ENCODE measurements at places on chromosomes 3 and 15. TPM values are rescaled to one million over a fixed set of nuclear protein-coding genes. Genes with fewer than 3 reads are reported as not detected.

DNA sequence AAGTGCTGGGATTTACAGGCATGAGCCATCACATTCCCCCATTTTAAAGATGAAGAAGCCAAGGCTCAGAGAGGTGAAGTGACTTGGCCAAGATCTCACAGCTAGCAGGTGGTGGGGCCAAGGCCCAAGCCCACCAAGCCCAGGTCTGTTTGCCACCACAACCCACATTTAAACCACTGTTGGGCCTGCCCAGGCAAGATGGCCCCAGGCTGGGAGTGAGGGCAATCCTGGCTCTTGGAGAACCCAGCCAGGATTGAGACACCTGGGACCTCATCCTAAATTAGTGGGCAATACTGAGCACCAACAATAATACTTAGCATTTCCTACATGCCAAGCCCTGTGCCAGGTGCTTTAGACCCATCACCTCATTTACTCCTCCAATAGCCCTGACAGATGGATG is 6.9 kb downstream of the IGDCC3 start:
- no peaks in the 10 kb centered on the region for H3K36me3 ChIP-seq
- H3K27ac ChIP-seq, result no peak overlapping the region
- no peak for DNase-seq

GRCh38 chr3:98343647-98344507 is 9.8 kb upstream of the OR5K4 start:
- no peaks in the 10 kb centered on the region for H3K4me1 ChIP-seq
- DNase-seq, result no peak
- H3K4me3 ChIP-seq, result no peak overlapping the region

DNA sequence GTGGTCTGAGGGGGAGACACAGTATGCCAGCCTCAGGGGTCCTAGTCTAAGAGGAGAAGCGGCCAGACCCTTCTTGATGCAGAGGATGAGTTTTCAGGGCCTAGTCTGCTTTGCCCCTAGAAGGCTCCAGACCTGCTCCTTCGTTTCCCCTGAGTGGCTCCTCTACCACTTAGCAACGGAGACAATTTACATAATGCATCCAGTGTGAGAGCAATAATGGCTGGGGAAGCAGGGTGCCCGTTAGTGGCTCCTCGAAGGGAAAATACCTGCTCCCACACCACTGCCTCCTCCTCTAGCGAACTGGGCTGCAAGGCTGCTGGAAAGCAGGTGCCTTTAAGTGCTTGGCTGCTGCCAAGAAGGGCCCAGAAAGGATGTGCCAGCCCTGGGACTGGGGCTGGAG is 38.9 kb downstream of the CACNA2D2 start:
- DNase-seq, result no peak
- H3K27ac ChIP-seq, result no peak overlapping the region
- H3K27me3 ChIP-seq, result peaks cover 5% of the 10 kb centered on the region
- no peaks in the 10 kb centered on the region for H3K36me3 ChIP-seq
- H3K4me1 ChIP-seq, result no peaks in the 10 kb centered on the region
- H3K4me3 ChIP-seq, result no peak overlapping the region

DNA sequence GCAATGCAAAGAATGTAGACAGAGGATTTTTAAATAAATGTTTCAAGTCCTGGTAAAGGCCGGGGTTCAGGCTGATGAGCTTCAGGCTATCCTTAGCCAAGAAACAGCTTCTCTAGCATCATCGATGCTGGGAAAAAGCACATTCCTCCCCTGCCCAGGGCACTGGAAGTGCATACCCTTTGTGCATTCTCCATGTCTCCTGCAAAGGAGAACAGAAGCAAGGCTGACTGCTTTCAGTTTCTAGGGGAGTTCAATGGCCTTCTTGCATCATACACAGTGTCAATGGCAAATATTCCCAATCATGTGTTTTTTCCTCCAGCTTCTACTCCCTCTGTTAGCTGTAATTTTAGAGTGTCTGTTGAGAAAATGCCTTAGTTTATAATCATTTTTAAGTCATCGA is 59.9 kb downstream of the GPR176 start:
- H3K36me3 ChIP-seq, result no peaks in the 10 kb centered on the region
- H3K27me3 ChIP-seq, result no peaks in the 10 kb centered on the region
- no peak overlapping the region for H3K27ac ChIP-seq
- H3K4me3 ChIP-seq, result no peak overlapping the region
- H3K4me1 ChIP-seq, result no peaks in the 10 kb centered on the region
- DNase-seq, result no peak

GRCh38 chr15:66704019-66704802 is 2.2 kb downstream of the SMAD6 start:
- no peaks in the 10 kb centered on the region for H3K36me3 ChIP-seq
- no peak for DNase-seq
- H3K4me3 ChIP-seq, result no peak overlapping the region
- no peak overlapping the region for H3K27ac ChIP-seq

GRCh38 chr3:73084170-73084569 is 22.7 kb downstream of the EBLN2 start:
- no peak for DNase-seq
- no peaks in the 10 kb centered on the region for H3K36me3 ChIP-seq
- no peaks in the 10 kb centered on the region for H3K27me3 ChIP-seq
- no peak overlapping the region for H3K4me3 ChIP-seq
- H3K4me1 ChIP-seq, result 0 out of 2 replicates have a peak, but pooled peaks cover 3% of the 10 kb centered on the region

DNA sequence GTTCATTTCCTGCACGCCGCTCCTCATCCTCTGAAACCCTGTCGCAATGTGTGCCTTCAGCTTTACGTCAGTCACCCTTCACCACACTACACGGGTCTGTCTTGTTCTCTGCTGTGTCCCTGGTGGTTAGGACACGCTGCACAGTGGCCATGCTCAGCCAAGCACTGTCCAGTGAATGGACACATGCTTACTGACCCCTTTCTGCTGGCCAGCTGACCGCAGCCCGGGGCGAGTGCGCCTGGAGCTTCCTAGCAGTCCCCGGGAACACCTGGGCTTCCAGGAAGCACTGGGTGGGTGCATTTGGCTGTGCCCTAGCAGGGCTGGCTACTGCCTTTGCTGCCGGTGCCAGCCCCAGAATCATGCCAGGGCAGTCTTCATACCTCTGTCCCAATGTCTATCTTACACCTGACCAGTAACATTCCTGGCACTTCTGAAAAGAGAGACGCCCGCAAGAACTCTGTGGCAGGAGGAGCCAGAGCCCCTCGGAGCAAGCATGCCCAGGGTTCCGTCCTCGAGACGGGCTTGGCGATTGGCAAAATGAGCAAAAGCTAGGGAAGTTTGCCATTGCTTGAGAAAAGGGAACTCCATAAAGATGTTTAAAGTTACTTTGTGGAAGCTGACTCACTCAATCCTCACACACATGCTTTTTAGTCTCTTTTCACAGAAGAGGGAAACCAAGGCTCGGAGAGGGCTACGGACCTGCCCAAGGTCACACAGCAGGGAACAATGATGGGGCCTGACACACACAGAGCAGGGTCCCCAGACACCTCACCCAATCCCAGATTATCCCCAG is 15.7 kb upstream of the ZXDC start:
- no peaks in the 10 kb centered on the region for H3K27me3 ChIP-seq
- H3K27ac ChIP-seq, result no peak overlapping the region
- no peaks in the 10 kb centered on the region for H3K36me3 ChIP-seq
- no peaks in the 10 kb centered on the region for H3K4me1 ChIP-seq
- no peak for DNase-seq

DNA sequence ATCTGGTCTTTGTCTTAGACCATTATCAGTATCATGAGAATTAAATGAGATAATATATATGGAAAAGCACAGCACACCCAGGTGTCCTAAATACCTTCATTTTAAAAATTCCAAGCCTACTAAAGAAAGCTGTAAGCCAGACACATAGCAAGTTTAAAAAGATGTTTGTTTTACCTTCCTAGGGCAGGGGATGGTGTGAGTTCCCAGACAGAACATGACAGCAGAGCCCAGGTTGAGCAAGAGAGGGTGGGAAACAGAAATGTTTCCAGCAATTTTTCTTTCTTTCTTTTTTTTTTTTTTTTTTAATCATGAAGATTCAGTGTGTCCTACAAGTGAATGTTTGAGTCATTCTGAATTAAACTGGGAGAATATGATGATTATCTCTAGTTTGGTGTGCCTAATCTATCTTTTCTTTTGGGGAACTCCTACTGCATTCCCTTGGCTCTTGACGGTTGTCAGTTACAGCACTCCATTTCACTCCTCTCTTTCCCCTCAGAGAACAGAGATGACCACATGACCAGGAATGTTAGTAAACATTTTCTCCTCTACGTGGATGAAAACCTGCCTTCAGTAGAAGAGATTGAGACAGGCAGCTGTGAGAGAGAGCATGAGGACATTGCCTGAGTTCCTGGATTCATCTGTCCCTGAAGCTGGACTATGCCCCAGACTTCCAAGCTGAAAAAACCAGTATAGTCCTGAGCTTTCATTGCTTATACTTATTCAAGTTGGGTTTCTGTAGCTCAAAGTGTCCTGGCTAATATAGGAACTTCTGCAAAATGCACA is 54.5 kb upstream of the ARL14 start:
- no peak for DNase-seq
- no peaks in the 10 kb centered on the region for H3K27me3 ChIP-seq
- H3K36me3 ChIP-seq, result no peaks in the 10 kb centered on the region

- no peak overlapping the region for H3K4me3 ChIP-seq
- peaks cover 9% of the 10 kb centered on the region for H3K36me3 ChIP-seq
- no peak for DNase-seq
- no peaks in the 10 kb centered on the region for H3K4me1 ChIP-seq
- H3K27me3 ChIP-seq, result no peaks in the 10 kb centered on the region
Observed at GRCh38 chr15:85133709-85134108, 152.1 kb downstream of the PDE8A start.

- no peak overlapping the region for H3K27ac ChIP-seq
- no peaks in the 10 kb centered on the region for H3K4me1 ChIP-seq
- no peaks in the 10 kb centered on the region for H3K36me3 ChIP-seq
- no peak overlapping the region for H3K4me3 ChIP-seq
- no peak for DNase-seq
Observed at GRCh38 chr3:142680710-142681109, 43.1 kb upstream of the TRPC1 start.

- no peak for DNase-seq
- H3K4me3 ChIP-seq, result no peak overlapping the region
- no peaks in the 10 kb centered on the region for H3K4me1 ChIP-seq
- no peak overlapping the region for H3K27ac ChIP-seq
Observed at GRCh38 chr3:120276767-120277166, 8.3 kb downstream of the GPR156 start.

- H3K36me3 ChIP-seq, result no peaks in the 10 kb centered on the region
- H3K27me3 ChIP-seq, result no peaks in the 10 kb centered on the region
- DNase-seq, result no peak
- no peaks in the 10 kb centered on the region for H3K4me1 ChIP-seq
Observed at GRCh38 chr3:13628432-13628831, 79.5 kb downstream of the FBLN2 start.

DNA sequence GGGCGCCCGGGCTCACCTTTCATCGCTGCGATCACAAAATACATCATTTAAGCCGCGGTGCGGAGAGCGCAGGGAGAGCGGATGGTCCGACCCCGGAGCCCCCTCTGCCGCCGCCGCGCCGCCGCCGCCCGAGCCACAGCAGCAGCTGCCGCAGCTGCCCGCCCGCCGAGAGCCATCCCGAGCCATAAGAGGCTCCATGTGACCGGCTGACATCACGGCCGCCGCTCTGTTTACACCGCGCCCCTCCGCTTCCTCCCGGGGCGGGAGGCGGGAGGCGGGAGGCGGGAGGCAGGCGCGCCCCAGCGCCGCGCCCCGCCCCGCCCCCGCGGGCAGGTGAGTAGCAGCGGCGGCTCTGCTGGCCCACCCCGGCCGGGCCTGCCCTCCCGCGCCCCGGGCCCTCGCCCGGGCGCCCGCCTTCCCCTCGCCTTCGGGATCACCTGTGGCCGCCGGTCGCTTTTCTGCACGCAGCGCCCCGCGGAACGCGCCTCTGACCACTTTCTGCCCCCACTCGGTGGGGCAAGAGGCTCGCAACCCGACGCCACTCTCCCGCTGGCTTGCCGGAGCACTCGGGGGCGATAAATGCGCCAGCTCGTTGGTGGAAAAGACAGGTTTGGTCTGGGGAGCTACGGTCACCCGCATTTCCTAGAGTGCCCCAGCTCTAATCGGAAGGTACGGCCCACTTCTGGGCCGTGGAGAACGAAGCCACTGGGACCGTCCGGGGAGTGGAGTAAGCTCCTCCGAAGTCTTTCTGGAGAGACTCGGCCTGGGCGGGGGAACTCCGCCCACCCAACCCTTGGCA is 113.6 kb upstream of the ICE2 start:
- no peaks in the 10 kb centered on the region for H3K36me3 ChIP-seq
- peak overlapping the region; percentile 83 for H3K4me3 ChIP-seq
- H3K4me1 ChIP-seq, result no peaks in the 10 kb centered on the region

- no peaks in the 10 kb centered on the region for H3K4me1 ChIP-seq
- H3K36me3 ChIP-seq, result no peaks in the 10 kb centered on the region
- H3K27me3 ChIP-seq, result no peaks in the 10 kb centered on the region
- no peak overlapping the region for H3K27ac ChIP-seq
- no peak overlapping the region for H3K4me3 ChIP-seq
Observed at GRCh38 chr3:31859245-31859644, 121.8 kb downstream of the OSBPL10 start.

DNA sequence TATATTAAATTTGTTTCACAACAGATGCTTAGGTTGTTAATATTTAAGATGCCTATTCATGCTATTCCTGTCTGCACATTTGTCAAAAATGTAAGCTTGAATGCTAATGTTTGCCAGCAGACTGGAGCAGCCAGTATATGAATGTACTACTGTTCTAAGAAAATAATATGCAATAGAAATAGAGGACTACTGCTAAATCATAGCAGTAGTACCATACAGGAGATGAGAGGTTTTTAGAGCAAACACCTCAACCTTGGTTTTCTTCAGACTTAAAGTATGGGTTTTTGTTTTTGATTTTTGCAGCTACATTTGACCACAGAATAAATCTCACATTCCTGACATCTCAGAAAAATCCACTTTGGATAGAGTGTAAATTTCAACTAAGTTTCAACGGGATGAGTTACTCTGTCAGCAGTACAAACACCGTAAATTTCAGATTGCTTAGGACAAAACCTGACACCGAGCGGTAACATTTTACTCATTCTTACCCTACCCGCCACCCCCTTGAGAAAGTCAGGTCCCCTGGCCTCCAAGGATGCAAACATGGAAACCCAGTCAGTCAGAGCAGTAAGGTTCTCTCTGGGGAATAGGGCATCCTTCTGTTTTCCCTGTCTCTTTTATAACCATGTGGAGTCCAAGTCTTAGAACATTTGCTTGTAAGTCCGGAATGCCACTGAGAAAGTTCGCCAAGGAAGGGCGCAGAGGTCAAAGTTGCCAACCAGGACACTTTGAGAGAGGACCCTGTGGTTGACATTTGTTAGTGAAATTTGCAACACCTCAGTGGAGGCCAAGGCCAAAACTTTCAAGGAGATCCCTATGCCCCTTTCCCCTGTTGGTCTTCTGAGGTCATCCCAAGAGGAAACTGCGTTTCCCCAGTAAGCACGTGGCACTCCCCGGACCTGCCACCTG is 17.9 kb upstream of the SATB1 start:
- H3K27ac ChIP-seq, result no peak overlapping the region
- no peak overlapping the region for H3K4me3 ChIP-seq
- H3K4me1 ChIP-seq, result no peaks in the 10 kb centered on the region
- H3K36me3 ChIP-seq, result no peaks in the 10 kb centered on the region

The ZNF860 gene
- polyA plus RNA-seq, result not detected

The RIOX2 gene
- polyA plus RNA-seq, result 46.6 TPM

The FHIT gene
- polyA plus RNA-seq, result 10.5 TPM

The MAP6D1 gene
- 0.84 TPM for polyA plus RNA-seq

The BUB1B gene
- 73.1 TPM for polyA plus RNA-seq

The TMEM43 gene
- polyA plus RNA-seq, result 24.4 TPM

The IMPDH2 gene
- polyA plus RNA-seq, result 239 TPM

The HRH1 gene
- polyA plus RNA-seq, result not detected
